ENCODE measurements at places on chromosomes 11 and 22.

GRCh38 chr11:10155793-10156490, 138.1 kb downstream of the SBF2 start:
- no peak for DNase-seq

- peak; percentile 12 for DNase-seq
Observed at GRCh38 chr11:1298695-1299492, 10.5 kb downstream of the TOLLIP start.

DNA sequence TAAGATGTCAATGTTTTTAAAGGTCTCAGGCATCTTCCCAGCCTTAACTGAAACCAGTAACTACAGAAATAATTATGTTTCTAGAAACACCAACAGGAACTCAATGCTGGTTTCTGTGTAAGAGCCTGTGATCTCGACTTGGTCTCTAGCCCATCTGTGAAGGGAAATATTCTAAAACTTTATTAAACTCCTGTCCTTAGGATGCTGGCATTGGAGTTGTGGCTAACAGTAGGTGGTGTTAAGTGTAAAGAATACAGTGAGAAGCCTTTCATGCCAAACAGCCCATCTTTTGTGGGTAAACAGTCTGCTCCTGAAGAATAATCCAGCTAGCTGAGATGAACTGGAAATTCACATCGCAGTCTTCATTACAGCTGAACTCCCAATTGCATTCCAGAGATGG, 133.2 kb downstream of the ADAMTS15 start:
- DNase-seq, result no peak

DNA sequence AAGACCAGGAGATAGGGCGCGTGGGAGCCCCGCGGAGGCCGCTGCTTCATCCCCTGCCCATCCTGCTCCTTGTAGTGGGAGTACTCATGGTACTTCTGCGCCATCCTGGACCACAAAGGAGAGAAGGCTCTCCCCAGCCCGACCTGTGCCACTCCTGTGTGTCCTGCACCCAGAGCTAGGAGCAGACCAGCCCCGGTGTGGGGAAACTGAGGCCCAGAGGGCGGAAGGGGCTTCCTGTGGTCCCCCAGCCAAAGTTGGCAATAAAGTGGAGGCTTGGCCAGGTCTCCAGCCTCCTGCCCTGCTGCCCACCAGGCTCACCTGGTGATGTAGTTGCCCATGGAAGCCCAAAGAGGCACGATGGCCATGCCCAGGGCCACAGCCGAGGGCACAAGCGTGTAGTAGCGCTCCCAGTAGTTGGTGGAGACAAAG, 4.7 kb downstream of the UNC93B1 start:
- DNase-seq, result no peak

- DNase-seq, result no peak
Observed at GRCh38 chr11:115958089-115959000, 454.1 kb upstream of the CADM1 start.

DNA sequence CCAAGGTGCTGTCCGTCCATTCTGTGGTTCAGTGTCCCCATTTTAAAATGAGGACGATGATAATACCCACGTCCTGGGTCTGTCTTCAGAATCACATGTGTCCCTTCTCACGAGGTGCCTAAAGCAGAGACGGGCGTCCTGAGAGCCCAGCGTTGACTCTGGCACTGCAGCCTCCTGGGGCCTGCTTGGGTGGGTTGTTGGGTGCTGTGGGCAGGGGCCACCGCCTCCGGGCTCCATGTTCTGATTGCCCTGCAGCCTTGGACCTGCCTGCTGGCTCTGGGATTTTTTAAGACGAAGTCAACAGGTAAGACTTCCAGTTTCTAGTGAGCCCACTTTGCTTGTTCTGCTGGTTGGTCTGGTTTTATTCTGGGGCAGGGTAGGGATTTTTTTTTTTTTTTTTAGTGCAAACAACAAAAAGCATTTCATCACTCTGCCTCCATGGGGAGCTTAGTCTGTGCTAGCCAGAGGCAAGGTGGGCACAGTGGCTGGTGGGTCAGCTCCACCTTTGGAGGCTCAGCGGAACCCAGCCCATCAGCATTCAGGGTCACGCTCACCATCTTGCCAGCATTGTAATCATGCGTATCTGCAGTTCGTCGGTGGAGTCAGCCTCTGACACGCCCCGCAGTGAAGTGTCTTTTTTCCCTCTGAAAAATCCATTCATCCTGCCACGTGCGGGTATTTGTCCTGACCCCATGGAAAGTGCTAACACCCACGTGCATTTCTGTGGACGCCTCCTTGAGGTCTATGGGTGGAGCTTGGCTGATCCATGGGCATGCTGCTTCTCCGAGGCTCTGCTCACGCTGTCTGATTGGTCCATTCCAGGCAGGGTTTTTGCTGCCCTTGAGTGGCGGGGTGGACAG, 28.3 kb downstream of the NADSYN1 start:
- DNase-seq, result no peak

- DNase-seq, result no peak
Observed at GRCh38 chr11:74754507-74755252, 6.0 kb downstream of the RNF169 start.

GRCh38 chr22:38748487-38749136, 7.2 kb downstream of the SUN2 start:
- DNase-seq, result no peak

DNA sequence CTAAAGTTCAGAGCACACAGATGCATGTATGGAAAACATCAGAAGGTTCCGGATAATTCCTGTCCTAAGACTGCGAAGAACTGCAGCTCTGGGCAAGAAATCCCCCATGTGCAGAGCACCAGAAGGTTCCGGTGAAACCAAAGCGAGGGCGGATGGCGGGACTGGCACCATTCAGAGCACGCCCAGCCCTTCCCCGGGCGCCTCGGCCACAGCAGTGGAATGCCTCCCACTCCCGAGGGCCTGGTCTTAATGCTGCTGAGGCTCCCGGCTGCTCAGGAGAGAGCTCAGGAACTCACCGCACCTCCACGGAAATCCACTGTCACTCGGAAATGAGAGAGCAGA, 43.1 kb downstream of the BRD1 start:
- no peak for DNase-seq

DNA sequence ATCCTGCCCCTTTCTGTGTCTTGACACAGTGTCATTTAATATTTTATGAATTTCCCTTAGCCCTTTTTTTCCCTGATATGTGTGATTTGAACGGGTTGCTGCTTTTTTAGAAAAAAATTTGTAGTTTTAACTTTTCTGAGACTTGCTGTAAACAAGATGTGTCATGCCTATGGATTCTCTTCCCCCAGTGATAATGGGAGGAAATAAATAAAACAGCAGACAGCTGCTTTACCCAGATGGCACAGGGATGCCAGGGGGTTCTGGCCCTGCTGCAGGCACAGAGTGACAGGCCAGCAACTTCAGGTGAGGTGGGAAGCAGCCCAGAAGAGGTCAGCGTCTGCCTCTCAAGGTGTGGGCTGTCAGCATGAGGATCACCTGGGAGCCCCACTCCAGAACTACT, 266.9 kb downstream of the KIRREL3 start:
- DNase-seq, result no peak

GRCh38 chr11:36741515-36741914, 143.5 kb upstream of the RAG2 start:
- DNase-seq, result no peak

- peak; percentile 38 for DNase-seq
Observed at GRCh38 chr11:116224154-116224888, 548.5 kb downstream of the BUD13 start.

DNA sequence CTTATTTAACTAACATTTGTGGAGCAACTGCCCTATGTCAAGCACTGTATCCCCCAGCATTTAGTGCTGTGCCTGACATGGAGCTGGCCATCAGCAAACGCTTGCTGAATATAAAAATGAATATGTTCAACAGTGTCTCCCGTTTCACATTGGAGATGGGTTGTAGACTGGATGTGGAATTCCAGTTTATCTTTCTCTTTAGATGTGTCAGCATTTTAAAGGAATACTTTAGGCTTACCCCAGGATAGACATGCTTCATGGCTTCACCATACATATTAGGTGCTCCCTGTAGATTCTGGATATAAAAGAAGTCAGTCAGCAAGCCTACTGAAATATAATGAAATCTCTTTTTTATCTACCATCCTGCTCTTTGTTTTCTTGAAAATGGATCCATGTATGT, 21.3 kb upstream of the TPH1 start:
- no peak for DNase-seq

DNA sequence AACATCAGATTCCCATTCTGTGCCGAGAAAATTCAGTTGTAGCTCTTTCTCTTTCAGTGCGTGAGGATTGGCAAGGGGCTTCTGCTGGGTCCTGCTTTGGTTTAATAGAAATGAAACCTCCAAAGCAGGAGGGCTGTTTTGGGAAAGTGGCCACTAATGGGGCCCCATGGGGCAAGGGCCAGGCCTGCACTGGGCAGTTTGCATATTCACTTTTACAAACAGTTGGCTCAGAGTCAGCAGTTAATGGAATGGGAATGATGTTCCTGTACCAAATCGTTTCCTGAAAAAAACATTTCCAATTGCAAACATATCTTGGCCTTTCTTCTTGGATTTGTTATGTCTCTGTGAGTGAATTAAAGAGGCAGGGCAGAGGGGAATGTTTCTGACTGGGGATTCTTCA, 92.1 kb downstream of the PARVA start:
- no peak for DNase-seq

DNA sequence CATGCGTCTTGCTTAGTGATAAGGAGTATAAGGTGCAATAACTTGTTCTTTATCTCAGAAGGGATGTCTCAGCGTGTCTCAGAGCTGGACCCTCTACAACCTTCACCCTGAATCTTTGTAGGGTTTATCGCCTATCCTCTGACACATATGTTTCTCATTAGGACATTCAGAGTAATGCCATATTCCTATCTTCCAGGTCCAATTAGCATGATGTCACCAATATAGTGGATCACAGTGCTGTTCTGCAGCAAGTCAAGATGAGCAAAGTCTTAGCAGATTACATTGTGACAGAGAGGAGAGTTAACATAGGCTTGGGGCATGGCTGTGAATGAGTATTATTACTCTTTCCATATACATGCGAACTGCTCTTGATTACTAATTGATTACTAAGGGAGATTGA, 110.3 kb upstream of the CLPB start:
- DNase-seq, result no peak

DNA sequence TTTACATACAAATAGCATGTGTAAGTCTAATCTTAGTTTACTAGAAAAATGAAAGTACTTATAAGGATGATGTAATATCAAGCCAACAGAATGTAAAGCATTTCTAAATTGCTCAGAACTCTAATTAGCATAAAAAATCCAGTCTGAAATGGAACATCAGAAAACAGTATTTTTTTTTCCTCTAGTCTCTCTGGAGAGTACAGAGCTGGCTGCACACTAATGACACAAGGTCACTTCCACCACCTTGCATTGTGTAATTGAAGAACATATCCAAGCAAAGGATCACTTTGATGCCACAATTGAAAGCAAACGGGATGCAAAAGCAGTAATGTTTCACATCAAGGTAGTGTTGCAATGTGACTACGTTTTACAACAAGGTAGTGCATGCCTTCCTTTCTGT, 548.0 kb upstream of the LUZP2 start:
- DNase-seq, result no peak

- no peak for DNase-seq
Observed at GRCh38 chr11:101442171-101442570, 141.6 kb downstream of the TRPC6 start.

DNA sequence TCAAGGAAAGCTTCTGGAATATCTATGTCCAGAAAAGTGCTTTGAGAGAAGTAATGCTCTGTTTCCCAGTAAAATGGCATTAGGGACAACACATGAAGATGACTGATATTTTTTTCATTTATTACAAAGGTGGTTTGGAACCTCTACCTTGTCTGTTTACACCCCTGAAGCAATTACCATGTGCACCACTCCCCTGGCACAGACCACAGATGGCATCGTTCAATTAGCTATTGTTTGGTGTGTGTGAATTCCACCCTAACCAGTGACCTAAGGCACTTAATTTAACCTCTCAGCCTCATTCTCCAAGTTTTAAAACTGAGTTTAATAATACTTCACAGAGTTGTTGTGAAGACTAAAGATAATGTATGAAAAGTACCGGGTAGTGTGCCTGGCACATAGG, 127.6 kb upstream of the BMAL1 start:
- DNase-seq, result no peak

GRCh38 chr11:58888579-58888978, 44.1 kb upstream of the GLYATL2 start:
- DNase-seq, result no peak

DNA sequence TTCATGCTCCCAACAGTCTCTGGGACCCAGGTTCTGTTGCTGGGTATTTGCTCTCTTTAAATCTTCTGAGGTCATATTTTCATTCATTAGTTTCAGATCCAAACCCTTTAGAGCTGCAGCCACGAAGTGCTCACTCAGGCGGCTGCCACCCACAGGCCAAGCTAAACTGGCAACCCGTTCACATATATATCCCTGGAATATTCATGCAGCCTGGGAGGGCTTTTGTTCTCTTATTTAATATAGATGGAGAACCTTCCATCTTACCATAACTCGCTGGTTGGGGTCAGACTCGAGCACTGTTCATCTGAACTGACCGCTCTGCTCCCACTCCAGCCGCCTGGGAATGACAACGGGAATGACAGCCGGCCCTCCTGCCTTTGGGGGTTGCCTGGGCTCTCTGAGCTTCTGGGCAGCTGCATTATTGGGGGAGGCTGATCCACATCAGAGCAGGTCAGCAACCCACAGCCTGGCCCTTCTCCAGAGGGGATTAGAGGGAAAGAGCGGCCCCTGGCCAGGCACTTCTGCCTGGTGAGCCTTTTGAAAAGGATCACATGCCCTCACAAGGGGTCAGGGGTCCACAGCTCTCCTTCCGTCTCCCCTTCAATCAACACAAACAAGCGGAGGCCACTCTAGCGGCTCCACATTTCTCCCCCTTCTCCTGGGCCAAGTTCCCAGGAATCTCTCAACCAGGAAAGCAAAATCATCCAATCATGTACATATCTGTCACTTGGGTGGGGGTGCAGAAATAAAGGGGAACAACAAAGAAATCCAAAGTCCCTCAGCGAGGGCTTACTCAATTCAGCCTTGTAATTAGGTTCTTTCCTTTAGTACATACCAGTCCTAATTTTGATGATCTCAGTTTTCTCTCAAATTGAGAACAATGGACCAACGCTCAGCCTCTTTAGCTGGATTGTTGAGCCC, 11.8 kb downstream of the TMEM184B start:
- no peak for DNase-seq

- DNase-seq, result no peak
Observed at GRCh38 chr11:125990244-125990643, 44.4 kb downstream of the VSIG10L2 start.

DNA sequence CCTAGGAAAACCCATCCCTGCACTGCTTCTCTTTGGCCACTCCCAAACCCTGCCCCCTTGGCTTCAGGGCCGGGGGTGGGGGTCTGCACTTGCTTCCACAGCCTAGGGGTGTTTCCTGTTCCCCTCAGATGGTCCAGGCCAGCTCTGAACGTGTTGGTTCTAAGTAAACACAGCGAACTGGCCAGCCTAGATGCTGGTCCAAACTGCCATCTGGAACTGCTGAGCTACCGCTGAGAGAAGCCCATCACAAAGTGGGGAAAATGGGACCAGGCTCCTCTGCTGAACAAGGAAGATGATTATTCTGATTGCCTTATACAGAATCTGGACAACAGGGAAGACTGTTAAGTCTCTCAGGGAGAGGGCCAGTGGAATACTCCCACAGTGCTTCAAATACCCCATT, 23.5 kb upstream of the YPEL1 start:
- DNase-seq, result no peak
